Aorta (tissue), 5 donors: ENCODE measurements at places on chromosomes 3 and 15. TPM values are rescaled to one million over a fixed set of nuclear protein-coding genes. Genes with fewer than 3 reads are reported as not detected.

SV2B gene
- 6.4 TPM for total RNA-seq

DNA sequence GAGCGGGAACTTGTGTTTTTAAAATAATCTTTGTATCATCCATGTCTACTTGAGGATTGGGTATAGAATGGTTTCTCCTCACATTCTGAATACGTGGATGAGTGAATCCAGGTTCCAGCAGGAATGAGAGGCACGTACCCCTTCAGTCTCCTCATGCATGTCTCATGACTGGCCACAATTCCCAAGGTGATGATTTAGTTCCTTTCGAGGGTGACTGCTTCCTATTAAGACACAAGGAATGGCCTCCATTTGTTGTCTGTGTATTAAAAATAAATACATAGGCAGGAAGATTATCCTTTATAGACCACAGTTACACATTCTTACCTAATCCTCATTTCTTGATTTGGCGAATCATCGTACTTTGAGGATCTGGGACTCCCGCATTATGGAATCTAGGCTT lies 217.0 kb upstream of the LRIG1 start:
- no peaks in the 10 kb centered on the region for H3K36me3 ChIP-seq
- DNase-seq = no peak
- peaks cover 2% of the 10 kb centered on the region for H3K27me3 ChIP-seq
- H3K27ac ChIP-seq = no peak overlapping the region

CCR1 gene
- total RNA-seq = 21.5 TPM

DNA sequence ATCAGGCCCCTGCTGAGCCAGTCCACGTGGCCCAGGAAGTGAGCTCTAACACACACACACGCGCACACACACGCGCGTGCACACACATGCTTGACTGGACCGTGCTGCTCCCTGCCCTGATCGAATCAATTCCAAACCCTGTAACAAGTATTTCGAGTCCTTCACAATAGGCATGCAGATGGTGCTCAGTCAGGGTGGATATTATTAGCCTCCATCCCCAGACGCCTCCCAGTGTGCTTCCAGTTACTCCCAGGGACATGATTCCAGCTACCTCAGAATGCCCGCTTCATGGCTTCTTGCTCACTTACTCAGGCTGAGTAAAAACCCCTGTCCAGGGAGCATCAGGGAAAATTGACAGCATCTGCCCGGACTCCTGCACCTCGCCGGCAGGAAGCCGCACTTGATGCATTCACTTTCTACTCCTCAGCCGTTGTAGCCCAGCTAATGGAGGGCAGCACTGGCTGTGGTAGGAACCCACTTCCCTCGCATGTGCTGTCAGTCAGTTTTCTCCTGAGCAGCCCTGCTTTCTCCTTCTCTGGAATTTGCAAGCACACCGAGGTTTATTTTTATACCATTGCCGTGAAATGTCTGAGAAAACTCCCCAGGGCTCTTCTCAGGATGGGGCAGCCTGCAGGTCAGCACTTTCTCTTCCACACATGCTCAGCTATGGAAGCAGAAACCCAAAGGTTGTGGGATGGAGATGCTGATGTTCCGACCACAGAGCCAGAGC lies 126.1 kb upstream of the ABHD17C start:
- no peak overlapping the region for H3K27ac ChIP-seq
- no peak overlapping the region for H3K4me3 ChIP-seq
- H3K36me3 ChIP-seq = no peaks in the 10 kb centered on the region
- H3K4me1 ChIP-seq = no peaks in the 10 kb centered on the region

DNA sequence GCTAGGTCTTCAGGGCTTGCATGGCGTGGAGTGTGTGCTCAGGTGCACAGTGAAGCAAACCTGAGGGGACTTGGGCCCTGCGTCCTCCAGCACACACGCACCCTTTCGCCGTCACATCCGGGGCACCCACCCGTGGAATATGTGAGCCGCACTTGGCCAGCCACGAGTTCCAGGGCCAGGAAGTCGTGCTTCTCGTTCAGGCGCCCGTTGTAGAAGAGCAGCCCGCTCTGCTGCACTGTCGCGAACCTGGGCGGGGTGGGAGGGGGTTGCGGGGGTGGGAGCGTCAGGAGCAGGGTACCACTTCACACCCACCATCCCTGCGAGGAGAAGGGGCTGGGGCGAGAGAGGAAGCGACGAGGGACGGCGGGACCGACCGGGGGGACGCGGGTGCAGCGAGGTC lies 7.1 kb downstream of the CELSR3 start:
- no peaks in the 10 kb centered on the region for H3K36me3 ChIP-seq
- peak overlapping the region; percentile 43 for H3K4me3 ChIP-seq
- H3K27ac ChIP-seq = no peak overlapping the region
- H3K4me1 ChIP-seq = no peaks in the 10 kb centered on the region
- H3K27me3 ChIP-seq = no peaks in the 10 kb centered on the region

UBA7 gene
- 45.2 TPM for total RNA-seq

DNA sequence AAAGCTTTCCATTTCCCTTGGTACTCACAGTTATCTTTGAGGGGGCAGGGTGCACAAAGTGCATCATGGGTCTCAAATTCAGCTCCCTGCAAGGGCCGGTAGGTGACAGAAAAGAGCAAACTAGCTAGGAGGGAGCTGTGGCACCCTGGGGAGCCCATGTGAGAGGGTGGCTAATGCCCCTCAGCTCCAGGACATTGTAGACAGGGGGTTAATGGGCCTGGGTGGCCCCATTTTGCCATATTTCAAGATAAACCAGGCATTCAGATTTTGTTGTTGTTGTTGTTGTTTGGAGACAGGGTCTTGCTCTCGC lies 3.7 kb upstream of the SLC6A6 start:
- H3K36me3 ChIP-seq = no peaks in the 10 kb centered on the region
- no peak overlapping the region for H3K4me3 ChIP-seq
- no peak for DNase-seq
- no peaks in the 10 kb centered on the region for H3K27me3 ChIP-seq
- H3K27ac ChIP-seq = no peak overlapping the region

GRCh38 chr3:160260587-160261270 lies 35.5 kb downstream of the C3orf80 start:
- no peak overlapping the region for H3K27ac ChIP-seq
- no peak overlapping the region for H3K4me3 ChIP-seq
- H3K36me3 ChIP-seq = no peaks in the 10 kb centered on the region
- DNase-seq = no peak
- H3K4me1 ChIP-seq = no peaks in the 10 kb centered on the region

TMEM89 gene
- total RNA-seq = not detected

RBP2 gene
- not detected for total RNA-seq

DNA sequence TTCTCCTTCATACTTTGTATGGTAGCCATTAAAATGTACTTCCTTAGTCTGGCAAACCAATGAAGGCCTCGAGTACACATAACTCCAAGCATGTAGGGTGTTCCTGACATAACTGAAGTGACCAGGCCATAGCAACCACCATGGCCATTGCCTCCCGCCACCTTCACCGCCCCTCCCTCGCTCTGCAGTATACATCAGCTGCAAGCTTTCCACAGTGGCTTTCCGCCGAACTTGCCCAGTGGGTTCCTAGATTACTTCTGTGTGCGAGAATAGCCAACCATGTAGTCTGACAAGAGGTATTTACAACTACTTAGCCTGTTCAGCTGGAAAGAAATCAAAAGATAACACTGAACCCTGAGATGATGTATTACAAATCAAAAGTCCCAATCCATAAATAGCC lies 3.4 kb upstream of the CTNNB1 start:
- no peaks in the 10 kb centered on the region for H3K27me3 ChIP-seq
- no peaks in the 10 kb centered on the region for H3K36me3 ChIP-seq
- H3K27ac ChIP-seq = no peak overlapping the region
- H3K4me3 ChIP-seq = no peak overlapping the region
- DNase-seq = no peak

GRCh38 chr15:68778876-68779275 lies 41.8 kb downstream of the ANP32A start:
- no peak overlapping the region for H3K4me3 ChIP-seq
- no peak for DNase-seq
- no peaks in the 10 kb centered on the region for H3K4me1 ChIP-seq

PLA1A gene
- 5.7 TPM for total RNA-seq

TGM5 gene
- 0.84 TPM for total RNA-seq

DNA sequence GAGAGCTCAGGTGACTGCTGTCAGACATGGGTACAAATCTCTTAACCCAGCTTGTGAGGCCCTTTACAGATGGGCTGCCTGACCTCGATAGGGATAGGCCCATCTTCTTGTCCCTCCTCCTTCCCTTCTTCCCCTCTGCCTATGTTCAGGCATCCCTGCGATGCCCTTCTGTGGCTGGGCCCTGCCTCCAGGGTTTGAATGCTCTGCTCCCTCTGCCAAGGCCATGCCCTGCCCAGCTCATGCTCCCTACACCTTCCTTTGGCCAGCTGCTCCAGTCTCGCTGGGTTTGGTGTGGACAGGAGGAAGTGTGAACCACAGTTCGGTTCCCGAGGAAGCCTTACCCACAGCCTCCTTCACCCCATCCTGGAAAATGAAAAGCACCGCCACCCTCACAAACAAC lies 4.3 kb downstream of the FYCO1 start:
- H3K4me3 ChIP-seq = no peak overlapping the region
- H3K27ac ChIP-seq = peak overlapping the region; percentile 89
- no peak for DNase-seq
- H3K36me3 ChIP-seq = no peaks in the 10 kb centered on the region

ZIC1 gene
- total RNA-seq = 1.7 TPM

TADA3 gene
- 44.9 TPM for total RNA-seq

- H3K4me1 ChIP-seq = no peaks in the 10 kb centered on the region
- no peak for DNase-seq
- H3K27ac ChIP-seq = no peak overlapping the region
- no peaks in the 10 kb centered on the region for H3K27me3 ChIP-seq
Measured at GRCh38 chr3:149727656-149728055, 24.6 kb downstream of the COMMD2 start.

GRCh38 chr3:127694467-127695215 lies 21.9 kb downstream of the ABTB1 start:
- no peaks in the 10 kb centered on the region for H3K36me3 ChIP-seq
- no peaks in the 10 kb centered on the region for H3K4me1 ChIP-seq
- H3K27ac ChIP-seq = no peak overlapping the region
- H3K27me3 ChIP-seq = no peaks in the 10 kb centered on the region
- peak; percentile 69 for DNase-seq

DNA sequence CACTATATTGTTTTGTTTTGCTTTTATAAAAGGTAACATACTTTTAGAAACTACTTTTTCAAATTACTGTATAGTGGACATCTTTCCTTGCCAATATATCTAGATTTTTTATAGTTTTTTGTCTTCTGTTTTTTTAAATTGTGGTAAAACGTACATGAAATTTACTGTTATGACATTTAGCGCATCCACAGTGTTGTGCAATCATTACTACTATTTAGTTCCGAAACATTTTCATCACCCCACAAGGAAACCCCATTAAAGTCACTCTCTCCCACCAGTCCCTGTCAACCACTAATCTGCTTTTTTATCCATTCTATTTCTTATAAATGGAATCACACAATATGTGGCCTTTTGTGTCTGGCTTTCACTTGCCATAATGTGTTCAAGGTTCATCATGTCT lies 54.8 kb downstream of the TMEM266 start:
- H3K36me3 ChIP-seq = no peaks in the 10 kb centered on the region
- no peak for DNase-seq
- no peaks in the 10 kb centered on the region for H3K4me1 ChIP-seq
- H3K27ac ChIP-seq = no peak overlapping the region
- peaks cover 2% of the 10 kb centered on the region for H3K27me3 ChIP-seq

DNA sequence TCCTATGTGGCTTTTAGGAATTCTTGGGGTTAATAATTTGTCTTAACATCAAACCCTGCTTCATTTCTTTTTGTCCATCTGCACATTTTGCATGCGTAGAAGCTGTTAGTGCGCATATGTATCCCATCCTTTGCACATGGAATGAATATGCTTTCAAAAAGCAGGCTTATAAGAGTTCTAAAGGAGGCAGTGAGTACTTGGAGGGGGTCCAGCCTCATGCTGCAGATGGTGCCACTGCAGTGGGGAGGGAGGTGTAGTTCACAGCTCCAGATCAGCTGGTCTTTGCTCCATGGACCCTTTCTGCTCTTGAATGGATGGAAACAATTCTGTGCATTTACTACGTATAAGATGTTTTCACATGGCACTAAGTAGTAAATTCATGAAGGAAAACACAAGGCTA lies 20.7 kb upstream of the SSR3 start:
- no peaks in the 10 kb centered on the region for H3K4me1 ChIP-seq
- no peaks in the 10 kb centered on the region for H3K36me3 ChIP-seq
- DNase-seq = no peak
- H3K4me3 ChIP-seq = no peak overlapping the region

DNA sequence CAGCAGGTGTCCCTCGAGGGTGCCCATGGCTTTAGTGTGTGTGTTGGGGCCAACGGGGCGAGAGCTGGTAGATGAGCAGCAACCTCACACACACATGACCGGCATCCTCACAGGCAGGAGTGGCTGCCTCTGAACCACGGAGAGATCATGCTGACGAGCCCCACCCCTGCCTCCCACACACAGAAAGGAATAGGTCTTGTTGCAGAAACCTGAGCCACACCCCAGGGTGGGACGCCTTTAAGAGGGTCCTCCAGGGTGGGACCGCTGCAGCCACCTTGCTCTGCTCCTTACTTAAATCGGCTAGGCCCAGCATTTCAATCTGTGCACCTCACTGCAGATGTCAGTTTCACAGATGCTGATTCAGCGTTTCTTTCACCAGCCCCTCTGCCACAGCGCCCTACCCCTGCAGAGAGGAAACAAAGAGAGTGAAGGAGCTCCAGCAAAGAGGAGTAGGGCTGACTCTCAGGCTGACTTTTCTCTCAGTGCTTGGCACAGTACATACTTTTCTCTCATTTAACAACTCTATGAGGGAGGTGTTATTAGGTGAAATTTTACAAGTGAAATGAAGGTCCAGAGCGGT lies 61.2 kb upstream of the EPHB3 start:
- no peak overlapping the region for H3K27ac ChIP-seq
- no peaks in the 10 kb centered on the region for H3K36me3 ChIP-seq
- no peak overlapping the region for H3K4me3 ChIP-seq
- H3K27me3 ChIP-seq = peaks cover 1% of the 10 kb centered on the region

HESX1 gene
- total RNA-seq = 0.36 TPM

- H3K27me3 ChIP-seq = no peaks in the 10 kb centered on the region
- peaks cover 21% of the 10 kb centered on the region for H3K4me1 ChIP-seq
- no peak overlapping the region for H3K4me3 ChIP-seq
- H3K27ac ChIP-seq = peak overlapping the region; percentile 73
- no peak for DNase-seq
Measured at GRCh38 chr3:188229177-188229576, 75.2 kb downstream of the LPP start.

DNA sequence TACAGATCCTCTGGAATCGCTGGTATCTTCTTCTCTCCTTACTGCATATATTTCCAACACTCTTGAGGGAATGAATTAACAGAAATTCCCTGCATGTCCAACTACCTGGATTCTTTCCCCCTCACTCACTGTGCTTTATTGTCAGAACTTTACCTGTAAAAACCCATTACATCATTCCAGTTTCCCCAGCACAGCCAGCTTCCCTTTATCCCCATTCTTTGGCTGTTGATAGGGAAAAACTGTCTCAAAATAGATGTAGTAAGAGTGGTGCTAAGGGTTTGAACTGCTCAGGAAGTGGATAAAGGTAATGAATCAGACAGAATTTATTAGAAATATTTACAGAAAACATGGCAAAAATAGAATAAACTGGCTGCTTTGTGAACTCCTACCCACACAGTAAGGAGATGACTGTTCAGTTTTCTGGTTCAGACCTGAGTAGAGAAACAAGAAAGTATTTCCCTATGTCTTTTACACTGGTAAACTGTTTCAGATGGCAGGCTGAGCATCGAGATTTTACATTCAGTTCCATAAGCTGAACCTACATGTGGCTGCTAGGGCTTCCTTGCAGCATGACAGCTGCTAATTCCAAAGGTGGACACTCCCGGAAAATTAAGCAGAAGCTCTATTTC lies 188.4 kb downstream of the CPNE4 start:
- no peaks in the 10 kb centered on the region for H3K4me1 ChIP-seq
- peak overlapping the region; percentile 28 for H3K27ac ChIP-seq
- DNase-seq = no peak
- H3K36me3 ChIP-seq = no peaks in the 10 kb centered on the region
- H3K27me3 ChIP-seq = no peaks in the 10 kb centered on the region

- no peak for DNase-seq
- no peaks in the 10 kb centered on the region for H3K27me3 ChIP-seq
- H3K36me3 ChIP-seq = no peaks in the 10 kb centered on the region
Measured at GRCh38 chr3:180184816-180185215, 148.1 kb upstream of the PEX5L start.
